ENCODE measurements at places on chromosomes 12 and 14.
A peak's percentile ranks its signal among the peaks of the same experiment; 100 is the strongest.

GRCh38 chr12:60072911-60073310 lies 477.1 kb downstream of the SLC16A7 start:
- peak; percentile 49 for DNase-seq

DNA sequence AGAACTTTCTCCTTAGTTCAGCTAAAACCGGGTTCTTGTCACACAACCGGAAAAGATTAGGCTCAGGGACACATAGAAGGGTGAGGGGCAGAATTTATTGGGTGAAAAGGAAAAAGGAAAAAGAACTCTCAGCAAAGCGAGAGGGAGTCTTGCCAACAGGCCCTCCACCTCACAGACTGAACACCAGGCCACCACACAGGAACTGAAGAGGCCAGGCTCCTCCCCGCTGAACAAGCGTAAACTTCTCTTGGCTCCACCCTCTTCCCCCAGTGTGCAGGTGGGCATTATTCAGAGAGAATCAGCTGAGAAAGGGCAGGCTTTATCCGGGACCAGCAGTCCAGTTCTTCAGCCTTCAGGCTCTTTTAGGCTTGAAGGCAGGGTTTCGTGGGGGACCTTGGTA lies 125.6 kb upstream of the FGD4 start:
- no peak for DNase-seq

GRCh38 chr14:58716706-58717105 lies 78.9 kb downstream of the DACT1 start:
- no peak for DNase-seq

GRCh38 chr12:113039911-113040445 lies 16.6 kb upstream of the DTX1 start:
- DNase-seq = no peak

DNA sequence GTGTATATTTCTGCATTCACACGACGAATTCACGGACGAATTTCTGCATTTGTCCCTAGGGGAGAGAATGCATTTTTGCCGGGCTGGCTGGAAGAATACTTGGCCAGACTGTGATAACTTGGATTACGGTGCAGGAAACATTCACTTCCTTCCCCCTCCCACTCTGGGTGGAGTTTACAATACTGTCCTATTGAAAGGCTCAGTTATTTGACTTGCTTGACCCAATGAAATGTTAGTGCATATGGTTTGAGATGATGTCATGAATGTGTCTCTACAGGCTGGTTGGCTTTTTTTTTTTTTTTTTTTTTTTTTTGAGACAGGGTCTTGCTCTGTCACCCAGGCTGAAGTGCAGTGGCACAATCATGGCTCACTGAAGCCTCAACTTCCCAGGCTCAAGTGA lies 90.7 kb upstream of the NOS1 start:
- no peak for DNase-seq

GRCh38 chr14:105335735-105336476 lies 21.4 kb downstream of the PACS2 start:
- no peak for DNase-seq

DNA sequence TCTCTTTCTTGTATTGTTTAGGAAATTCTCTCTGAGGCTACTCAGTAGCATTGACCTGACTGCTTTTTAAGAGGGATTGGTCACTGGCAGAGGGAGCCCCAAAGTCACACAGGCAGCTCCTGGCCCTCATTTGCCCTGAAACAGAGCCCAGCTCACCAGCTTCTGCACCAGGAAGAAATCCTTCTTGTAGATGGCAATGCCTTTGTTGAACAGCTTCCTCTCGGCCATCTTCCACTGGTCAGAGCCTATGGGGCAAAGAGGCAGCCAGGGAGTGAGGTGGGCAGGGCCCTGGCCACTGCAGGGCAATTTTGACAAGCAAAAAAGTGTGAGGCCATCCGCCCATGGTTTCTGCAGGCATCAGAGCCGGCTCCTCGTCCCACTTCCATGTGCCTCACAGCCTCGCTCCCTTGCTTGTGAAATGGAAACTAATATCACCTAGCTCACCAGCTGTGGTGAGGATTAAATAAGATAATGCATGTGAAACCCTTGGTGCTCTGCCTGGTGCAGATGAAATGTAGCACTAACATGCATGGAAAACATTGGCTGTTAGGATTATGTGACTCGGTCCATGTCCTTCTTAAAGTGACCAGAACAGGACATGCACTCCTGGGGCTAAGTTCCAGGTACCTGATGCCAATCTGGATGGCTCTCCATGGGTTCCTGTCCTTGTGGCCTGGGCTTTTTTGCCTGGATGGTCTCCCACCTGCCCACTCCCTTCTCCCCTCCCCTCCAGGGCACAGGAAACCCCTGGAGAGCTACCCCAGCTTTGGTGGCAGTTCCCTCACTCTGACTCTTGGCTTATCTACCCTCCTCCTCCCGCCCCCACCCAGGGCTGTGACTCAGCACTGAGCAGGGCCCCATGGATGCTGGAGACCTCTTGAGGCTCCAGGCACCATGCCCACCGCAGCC lies 11.2 kb upstream of the PNMA1 start:
- DNase-seq = peak; percentile 68

GRCh38 chr12:70645494-70646317 lies 8.5 kb upstream of the PTPRB start:
- DNase-seq = peak; percentile 96

DNA sequence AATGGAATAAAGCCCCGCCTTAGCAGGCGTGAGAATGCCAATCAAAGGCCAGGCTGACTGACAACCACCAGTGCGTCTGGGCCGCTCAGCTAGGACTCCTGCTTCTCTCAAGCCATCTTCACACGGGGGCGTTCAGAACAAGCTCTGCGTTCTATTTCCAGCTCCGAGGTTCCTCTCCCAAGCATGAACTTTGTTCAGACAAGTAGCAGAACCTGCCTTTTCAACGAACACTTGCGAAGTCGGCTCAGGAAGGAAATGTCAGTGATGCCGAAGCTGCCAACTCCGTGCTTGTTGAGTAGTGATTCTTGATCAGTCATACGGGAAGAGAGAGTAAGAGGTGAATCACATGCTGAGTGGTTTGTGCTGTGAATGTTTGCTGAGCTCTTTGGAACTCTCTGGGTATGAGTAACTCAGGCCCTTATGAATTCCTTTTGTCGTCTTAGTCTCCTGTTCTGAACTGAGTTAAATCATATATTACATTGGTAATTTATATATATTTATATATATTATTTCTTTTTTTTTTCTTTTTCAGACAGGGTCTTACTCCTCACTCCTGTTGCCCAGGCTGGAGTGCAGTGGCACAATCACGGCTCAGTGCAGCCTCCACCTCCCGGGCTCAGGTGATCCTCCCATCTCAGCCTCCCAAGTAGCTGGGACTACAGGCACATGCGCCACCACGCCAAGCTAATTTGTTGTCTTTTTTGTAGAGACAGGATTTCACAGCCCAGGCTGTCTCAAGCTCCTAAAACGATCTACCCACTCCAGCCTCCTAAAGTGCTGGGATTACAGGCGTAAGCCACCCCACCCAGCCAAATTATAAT lies 29.4 kb upstream of the BCL7A start:
- DNase-seq = peak; percentile 98

GRCh38 chr12:107344035-107344808 lies 250.9 kb upstream of the CRY1 start:
- DNase-seq = peak; percentile 71

- DNase-seq = peak; percentile 23
Observed at GRCh38 chr14:85442996-85443395, 86.9 kb upstream of the FLRT2 start.

DNA sequence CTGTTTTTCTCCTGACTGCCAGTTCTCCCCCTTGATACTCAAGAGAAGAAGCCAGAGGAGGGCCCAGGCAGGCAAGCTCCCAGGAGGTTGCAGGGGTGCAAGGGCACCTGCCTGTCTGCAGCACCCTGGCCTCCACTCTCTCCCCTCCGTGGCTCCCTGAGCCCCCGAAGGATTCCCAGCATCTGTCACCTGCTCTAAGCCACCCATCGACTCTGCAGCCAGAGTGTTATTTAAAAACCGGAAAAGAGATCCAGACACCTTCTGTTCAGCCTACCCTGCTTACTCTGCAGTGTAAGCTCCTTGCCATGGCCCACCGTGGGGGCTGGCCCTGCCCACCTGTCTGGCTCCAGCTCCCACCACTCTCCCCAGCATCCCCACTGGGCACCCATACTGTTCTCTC lies 121.4 kb downstream of the KSR2 start:
- DNase-seq = no peak

DNA sequence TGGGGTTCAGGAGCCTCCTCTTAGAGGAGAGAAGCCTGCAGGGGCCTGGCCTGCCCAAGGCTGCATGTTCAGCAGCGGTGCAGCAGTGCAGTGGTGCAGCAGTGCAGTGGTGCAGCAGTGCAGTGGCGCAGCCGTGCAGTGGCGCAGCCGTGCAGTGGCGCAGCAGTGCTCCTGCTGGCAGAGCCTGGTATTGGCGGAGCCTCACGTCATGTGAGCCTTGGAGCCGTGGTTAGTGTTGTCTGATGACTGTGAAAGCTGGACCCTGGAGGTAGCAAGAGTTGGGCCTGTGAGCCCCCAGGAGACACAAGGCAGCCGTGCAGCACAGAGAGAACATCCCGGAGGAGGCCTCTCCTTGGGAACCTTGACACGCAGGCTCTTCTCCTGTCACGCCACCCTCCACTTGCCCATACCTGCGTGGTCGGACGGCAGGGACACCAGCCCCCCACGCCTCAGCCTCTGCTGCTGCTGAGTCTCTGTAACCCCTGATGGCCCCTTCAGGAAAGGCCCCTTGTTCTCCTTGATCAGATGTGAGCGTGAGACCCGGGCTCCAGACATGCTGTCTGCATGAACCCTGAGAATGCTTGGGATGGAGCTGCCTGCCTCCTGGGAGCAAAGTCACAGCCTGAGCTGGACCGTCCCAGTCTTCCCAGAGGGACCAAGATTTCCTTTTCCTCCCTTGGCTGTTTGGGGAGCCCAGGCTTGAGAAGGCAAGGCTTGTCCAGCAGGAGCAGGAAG lies 193.7 kb downstream of the KIF26A start:
- no peak for DNase-seq

DNA sequence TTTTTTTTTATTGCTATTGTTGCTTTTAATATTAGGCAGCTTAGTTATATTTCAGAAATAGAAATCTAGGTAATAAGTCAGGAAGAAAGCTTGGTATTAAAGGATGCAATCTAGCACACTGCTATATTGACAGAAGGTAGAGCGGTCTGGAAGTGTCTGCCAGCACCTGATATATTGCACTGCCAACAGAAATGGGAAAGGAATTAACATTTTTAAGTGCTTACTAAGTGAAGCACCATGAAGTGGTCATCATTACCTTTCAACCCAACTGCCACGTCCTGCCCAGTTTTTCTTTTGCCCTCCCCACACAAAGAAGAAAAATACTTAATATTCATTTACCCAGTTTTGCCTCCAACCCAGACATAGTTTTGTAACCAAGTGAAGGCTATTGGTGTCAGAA lies 163.5 kb downstream of the KITLG start:
- peak; percentile 60 for DNase-seq

GRCh38 chr14:89107626-89108025 lies 283.2 kb downstream of the TTC8 start:
- DNase-seq = no peak

DNA sequence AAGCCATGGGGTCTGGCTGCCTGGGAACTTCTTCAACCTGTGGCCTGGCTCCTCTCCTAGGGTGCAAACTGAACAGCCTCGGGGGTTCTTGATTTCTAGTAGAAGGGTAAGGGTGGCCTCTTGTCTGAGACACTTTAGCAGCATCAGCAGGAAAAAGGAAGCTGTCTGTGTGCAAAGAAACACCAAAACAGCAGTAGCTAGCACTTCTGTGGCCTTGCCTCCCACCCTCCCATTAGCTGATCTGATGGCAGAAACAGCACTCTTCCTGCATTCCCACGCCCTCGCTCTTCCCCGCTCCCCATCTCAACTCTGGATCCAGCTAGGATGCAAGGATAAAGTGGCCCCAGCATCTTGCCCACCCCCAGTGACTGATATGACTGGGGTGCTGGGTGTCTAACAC lies 20.7 kb downstream of the SLC7A8 start:
- no peak for DNase-seq

- DNase-seq = peak; percentile 89
Observed at GRCh38 chr14:92600318-92601053, 86.9 kb downstream of the RIN3 start.

- DNase-seq = no peak
Observed at GRCh38 chr12:56760460-56760859, 2.7 kb upstream of the HSD17B6 start.

DNA sequence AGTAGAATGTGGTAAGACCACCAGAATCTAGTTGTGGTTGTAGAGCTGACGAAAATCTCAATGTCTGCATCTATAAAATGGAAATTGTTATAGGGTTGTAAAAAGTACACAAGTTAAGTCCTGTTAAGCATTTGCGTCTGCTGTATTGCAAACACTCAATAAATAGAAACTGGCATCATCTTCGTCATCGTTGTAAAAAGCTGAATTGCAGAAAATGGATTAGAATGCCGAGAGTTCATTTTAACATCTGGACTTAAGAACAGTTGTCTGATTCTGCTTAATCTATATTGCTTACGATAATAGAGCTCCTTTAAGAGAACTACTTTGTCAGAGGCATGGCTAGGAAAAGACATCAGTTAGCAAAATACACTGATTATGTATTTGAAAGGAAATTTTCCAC lies 33.2 kb downstream of the KCNMB4 start:
- DNase-seq = no peak

DNA sequence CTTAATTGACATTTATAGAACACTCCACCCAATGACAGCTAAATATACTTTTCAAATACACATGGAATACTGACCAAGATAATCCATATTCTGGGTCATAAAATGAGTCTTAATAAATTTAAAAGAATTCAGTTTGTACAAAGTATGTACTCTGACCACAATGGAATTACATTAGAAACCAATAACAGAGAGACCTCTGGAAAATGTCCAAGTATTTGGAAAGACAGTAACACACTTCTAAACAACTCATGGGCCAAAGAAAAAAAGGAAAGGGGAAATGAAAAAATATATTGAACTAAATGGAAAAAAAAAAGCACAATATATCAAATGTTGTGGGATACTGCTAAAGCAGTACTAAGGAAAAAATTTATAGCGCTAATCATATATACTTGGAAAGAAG lies 52.0 kb downstream of the CRACR2A start:
- DNase-seq = peak; percentile 46

DNA sequence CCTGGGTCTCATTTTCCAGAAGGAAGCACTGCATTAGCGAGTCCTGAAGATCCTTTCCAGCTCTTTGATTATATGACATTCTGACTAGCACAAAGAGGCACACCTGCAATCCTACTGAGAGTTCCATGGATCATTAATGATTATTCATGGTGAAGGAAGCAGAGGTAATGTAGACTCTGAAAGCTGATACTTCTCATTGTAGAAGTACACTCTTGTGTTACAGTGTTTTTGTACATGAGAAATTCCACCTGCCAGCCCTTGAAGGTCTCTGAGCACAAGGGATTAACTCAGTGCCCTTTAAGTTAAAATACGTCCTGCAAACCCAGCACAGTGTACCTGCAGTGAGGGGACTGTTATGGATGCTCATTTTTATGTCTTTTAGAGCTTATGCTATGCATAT lies 558.8 kb upstream of the FBXO33 start:
- DNase-seq = no peak

- no peak for DNase-seq
Observed at GRCh38 chr14:39666386-39666785, 234.2 kb upstream of the FBXO33 start.

GRCh38 chr12:13911756-13912554 lies 69.4 kb downstream of the GRIN2B start:
- DNase-seq = no peak
